RPMI7951 (cell line): ENCODE measurements at places on chromosomes 13 and 19. TPM values are rescaled to one million over a fixed set of nuclear protein-coding genes. Genes with fewer than 3 reads are reported as not detected.

TTC9B gene
- not detected in 2 replicates for total RNA-seq

NAPSA gene
- under 0.01 TPM in 1 of 2 replicates, not detected in the other for total RNA-seq

SIGLEC8 gene
- total RNA-seq: not detected in 2 replicates

SIGLEC11 gene
- not detected in 2 replicates for total RNA-seq

ZNF723 gene
- total RNA-seq: 0.12 TPM in 1 of 2 replicates, not detected in the other

SLITRK6 gene
- 1.8 and 3.1 TPM in 2 replicates for total RNA-seq

OVOL3 gene
- not detected in 2 replicates for total RNA-seq

SYCN gene
- not detected in 2 replicates for total RNA-seq

C2CD4C gene
- not detected in 2 replicates for total RNA-seq

PEX11G gene
- total RNA-seq: 0.36 and 3.2 TPM in 2 replicates

SEMA6B gene
- 1.1 TPM in 2 replicates for total RNA-seq

PNKP gene
- total RNA-seq: 22.7 and 29.7 TPM in 2 replicates

KLF2 gene
- total RNA-seq: 2.8 and 3.0 TPM in 2 replicates

ZNF285 gene
- 3.1 and 3.8 TPM in 2 replicates for total RNA-seq

FSD1 gene
- total RNA-seq: 9.7 and 11.3 TPM in 2 replicates

ZNF793 gene
- total RNA-seq: 0.24 and 0.49 TPM in 2 replicates

PDE4C gene
- 0.10 and 0.60 TPM in 2 replicates for total RNA-seq

ZIC2 gene
- 0.12 TPM in 1 of 2 replicates, not detected in the other for total RNA-seq

CRYL1 gene
- 11.5 and 13.5 TPM in 2 replicates for total RNA-seq

TNFRSF19 gene
- 39.2 and 44.5 TPM in 2 replicates for total RNA-seq

PRSS57 gene
- total RNA-seq: not detected in 2 replicates

GNG7 gene
- 0.96 and 1.3 TPM in 2 replicates for total RNA-seq

ZNF600 gene
- total RNA-seq: 8.2 and 8.3 TPM in 2 replicates

IL11 gene
- 5.6 and 8.4 TPM in 2 replicates for total RNA-seq

CYP2S1 gene
- 4.4 and 10.3 TPM in 2 replicates for total RNA-seq

DCT gene
- under 0.01 TPM in 1 of 2 replicates, not detected in the other for total RNA-seq

SIGLEC5 gene
- total RNA-seq: not detected in 2 replicates

KLK6 gene
- total RNA-seq: not detected in 2 replicates

MEDAG gene
- total RNA-seq: 18.0 and 21.0 TPM in 2 replicates

TMEM143 gene
- 4.4 and 6.4 TPM in 2 replicates for total RNA-seq

YIF1B gene
- total RNA-seq: 80.1 and 106 TPM in 2 replicates

WTIP gene
- 10.6 and 11.1 TPM in 2 replicates for total RNA-seq

ZNF470 gene
- 2.7 and 2.9 TPM in 2 replicates for total RNA-seq

RFC3 gene
- total RNA-seq: 47.4 and 56.7 TPM in 2 replicates

NTF4 gene
- not detected in 2 replicates for total RNA-seq

KANK3 gene
- 0.24 TPM in 1 of 2 replicates, not detected in the other for total RNA-seq

CEACAM3 gene
- not detected in 2 replicates for total RNA-seq

CEACAM8 gene
- total RNA-seq: not detected in 2 replicates

MCEMP1 gene
- not detected in 2 replicates for total RNA-seq

CAPS gene
- total RNA-seq: 1.6 and 1.8 TPM in 2 replicates

OR10H1 gene
- not detected in 2 replicates for total RNA-seq

CATSPERD gene
- not detected in 2 replicates for total RNA-seq

LRRC8E gene
- 5.2 and 7.3 TPM in 2 replicates for total RNA-seq

FOXA3 gene
- not detected in 2 replicates for total RNA-seq

HRC gene
- total RNA-seq: under 0.01 TPM in 1 of 2 replicates, not detected in the other
